ENCODE measurements at places on chromosomes 11 and 22.

DNA sequence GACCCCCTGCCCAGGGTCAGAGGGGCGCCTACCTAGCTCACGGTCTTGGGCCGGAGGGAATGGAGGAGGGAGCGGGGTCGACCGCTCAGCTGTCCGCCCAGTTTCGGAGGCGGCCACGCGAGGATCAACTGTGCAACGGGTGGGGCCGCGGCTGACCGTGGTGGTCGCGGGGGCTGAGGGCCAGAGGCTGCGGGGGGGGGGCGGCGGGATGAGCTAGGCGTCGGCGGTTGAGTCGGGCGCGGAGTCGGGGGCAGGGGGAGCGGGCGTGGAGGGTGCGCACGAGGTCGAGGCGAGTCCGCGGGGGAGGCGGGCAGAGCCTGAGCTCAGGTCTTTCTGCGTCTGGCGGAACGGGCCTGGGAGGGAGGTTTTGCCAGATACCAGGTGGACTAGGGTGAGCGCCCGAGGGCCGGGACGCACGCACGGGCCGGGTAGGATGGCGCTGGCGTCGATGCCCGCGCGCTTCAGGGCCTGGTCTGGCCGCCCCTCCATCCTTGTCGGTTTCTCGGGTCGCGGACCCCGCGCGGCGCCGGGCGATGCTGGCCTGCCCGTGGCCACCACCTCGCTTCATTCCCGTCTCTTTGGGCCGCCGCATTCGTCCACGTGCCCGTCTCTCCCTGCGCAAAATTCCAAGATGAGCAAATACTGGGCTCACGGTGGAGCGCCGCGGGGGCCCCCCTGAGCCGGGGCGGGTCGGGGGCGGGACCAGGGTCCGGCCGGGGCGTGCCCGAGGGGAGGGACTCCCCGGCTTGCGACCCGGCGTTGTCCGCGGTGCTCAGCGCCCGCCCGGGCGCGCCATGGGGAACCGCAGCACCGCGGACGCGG is at the start of gene DRD4:
TSS of gene DRD4 (plus strand) at position 759 of the 822 bp plus-strand sequence. CDS start at position 795, 36 bp downstream.
- DNase-seq, result no peak

DNA sequence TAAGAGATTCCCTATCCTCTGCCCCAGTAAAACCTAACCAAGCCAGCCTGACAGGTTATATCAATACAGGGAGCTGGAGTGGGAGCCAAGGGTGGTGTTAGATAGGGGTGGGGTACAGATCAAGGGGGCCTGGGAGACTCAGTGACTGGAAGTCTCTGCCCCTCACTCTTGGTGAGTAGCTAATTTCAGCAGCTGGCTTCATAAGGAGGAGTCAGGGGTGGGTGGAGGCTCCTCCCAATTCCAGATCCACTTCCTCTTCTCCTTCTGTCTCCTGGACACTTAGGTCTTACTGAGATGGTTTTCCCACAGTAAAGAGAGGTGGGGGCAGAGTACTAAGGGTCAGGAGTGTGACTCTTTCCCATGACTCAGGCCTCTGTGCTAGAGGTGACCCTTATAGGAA is 1.1 kb upstream of the VSIG2 start:
- no peak for DNase-seq

GRCh38 chr11:1834062-1834610 is 654 bp upstream of the SYT8 start:
- DNase-seq, result no peak

- DNase-seq, result no peak
Measured at GRCh38 chr11:70413151-70413550, 14.8 kb downstream of the CTTN start.

DNA sequence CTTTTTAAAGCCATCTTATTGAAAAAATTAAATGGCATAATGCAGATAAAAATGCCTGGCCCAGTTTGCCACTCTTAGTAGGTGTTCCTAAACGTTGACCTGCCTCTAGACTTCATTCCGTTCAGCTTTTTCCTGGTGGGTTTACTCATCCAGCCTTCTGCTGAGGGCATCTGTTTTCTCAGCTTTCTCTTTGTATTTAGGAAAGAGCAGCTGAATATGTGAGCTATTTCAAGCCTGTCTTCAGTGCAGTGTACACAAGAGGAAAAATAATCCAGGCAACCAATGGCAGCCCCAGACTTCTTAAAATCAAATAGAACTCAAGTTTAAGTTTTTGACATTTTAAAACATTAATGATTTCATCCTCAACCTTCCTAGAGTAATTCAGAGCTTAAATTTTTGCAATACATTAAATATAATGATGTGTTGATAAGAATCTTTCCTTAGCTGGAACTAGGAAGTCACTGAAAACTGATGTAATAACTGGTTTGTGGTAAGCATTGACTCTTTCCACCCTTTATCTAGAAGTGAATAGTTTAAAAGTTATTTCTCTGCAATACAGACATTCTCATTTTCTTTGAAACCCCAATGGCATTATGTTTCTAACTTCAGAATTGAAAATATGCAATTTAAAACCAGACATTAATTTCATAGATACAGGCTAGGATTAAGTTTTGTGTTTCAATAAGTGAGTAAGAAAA is 165.4 kb downstream of the AASDHPPT start:
- no peak for DNase-seq

DNA sequence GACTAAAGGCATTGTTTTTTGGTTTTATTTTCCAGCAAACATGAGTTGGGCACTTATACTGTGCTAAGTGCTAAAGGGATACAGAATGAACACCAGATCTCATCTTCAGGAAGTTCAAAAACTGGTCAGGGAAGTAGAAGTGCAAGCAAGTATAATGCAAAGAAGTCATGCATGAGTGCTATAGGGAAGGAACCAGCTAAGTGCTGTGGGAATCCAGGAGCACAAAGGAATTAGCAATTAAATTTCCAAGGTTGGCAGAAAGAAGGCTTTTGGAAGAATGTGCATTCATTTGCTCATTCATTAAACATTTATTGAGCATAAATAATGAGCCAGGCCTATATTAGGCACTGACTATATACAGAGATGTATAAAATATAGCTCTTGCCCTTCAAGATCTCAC is 143.7 kb upstream of the ARHGAP42 start:
- DNase-seq, result no peak

- no peak for DNase-seq
Measured at GRCh38 chr22:47174671-47175112, 412.2 kb downstream of the TBC1D22A start.

DNA sequence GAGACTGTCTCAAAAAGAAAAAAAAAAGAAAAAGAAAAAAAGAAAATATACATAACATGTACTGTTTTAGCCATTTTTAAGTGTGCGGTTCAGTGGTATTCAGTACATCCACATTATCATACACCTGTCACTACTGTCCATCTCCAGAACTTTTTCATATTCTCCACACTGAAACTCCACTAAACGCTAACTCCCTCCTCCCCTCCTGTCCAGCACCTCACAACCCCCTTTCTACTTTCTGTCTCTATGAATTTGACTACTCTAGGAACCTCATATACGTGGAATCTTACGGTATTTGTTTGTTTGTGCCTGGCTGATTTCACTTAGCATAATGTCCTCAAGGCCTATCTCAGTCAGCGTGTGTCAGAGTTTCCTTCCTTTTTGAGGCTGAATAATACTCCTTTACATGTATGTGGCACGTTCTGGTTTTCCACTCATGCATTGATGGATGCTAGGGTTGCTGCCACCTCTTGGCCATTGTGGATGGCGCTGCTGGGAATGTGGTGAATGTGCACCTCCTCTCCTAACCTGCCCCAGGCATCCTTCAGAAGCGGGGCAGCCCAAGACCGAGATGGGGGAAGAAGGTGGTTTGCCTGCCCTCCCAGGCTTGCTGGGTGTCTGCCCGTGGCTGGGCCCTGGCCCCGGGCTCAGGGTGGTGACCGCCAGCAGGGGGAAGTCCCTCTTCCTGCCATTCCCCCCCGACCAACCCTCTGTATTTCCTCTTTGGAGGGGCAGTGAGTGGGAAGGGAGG is 60.5 kb downstream of the BCR start:
- DNase-seq, result no peak

DNA sequence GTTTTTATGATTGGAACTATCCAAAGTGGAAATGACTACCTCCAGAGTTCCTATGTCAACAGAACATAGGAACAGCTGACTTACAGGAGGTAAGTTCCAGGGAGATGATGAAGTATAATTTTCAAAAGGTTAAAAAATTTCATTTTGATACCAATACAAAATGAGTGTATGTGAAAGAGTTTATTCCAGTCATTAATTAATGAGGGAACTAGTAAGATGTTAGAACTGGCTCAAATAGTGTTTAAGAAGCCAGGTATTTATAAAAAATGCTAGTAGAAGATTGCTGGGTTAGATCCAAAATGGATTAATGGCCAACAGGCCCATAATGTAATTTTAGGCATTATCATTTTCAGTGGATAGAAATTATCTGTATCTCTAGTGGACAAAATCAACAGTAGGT is 227.7 kb upstream of the ZBED5 start:
- no peak for DNase-seq

- no peak for DNase-seq
Measured at GRCh38 chr11:117478126-117478860, 150.6 kb downstream of the CEP164 start.

DNA sequence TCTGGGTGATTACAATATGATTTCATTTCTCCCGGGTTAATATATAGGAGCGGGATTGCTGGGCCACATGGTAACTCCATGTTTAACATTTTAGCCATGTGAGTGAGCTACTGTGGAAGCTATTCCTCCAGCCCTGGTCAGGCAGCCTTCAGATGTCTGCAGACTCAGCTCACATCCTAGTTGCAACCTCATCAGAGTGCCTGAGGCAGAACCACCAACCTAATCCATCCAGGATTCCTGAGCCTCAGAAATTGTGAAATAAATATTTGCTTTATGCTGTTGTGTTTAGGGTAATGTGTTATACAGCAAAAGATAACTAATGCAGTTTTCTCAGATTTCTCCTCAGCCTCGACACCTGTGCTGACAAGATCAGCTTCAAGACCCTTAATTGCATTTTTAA is 676.8 kb downstream of the OPCML start:
- DNase-seq, result no peak

- DNase-seq, result peak; percentile 82
Measured at GRCh38 chr11:46916286-46917108, 1.9 kb downstream of the LRP4 start.

- no peak for DNase-seq
Measured at GRCh38 chr11:132139181-132139580, 768.8 kb downstream of the NTM start.

DNA sequence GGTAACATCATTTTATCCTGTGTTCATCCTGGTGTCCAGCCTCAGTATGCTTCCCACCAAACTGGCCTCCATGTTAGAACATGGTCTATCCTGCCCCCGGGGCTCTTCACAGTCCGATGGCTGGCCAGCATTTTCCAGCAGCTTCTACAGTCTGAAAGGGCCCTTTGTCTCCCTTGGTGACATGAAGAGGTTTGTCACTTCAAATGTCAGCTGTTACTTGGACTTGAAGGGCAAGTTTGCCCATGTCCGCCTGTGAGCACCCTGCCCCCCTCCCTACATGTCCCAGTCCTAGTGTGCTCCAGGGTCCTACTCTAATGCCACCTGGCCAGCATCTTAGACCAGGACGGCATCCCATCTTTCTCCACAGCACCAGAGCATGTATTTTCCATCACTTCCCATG is 24.7 kb downstream of the PATZ1 start:
- DNase-seq, result no peak

GRCh38 chr11:73187854-73188253 is 30.2 kb upstream of the P2RY2 start:
- DNase-seq, result no peak

All from HTR-8/SVneo (cell line).